ENCODE measurements at places on chromosomes 1 and 21.

- peaks cover 58% of the 10 kb centered on the region for H3K4me1 ChIP-seq
- peak overlapping the region; percentile 81 for H3K4me3 ChIP-seq
- no peaks in the 10 kb centered on the region for H3K36me3 ChIP-seq
- H3K27me3 ChIP-seq, result no peaks in the 10 kb centered on the region
- peak; percentile 80 for DNase-seq
- H3K27ac ChIP-seq, result peak overlapping the region; percentile 98
Observed at GRCh38 chr1:65065524-65066418, 82.2 kb upstream of the AK4 start.

DNA sequence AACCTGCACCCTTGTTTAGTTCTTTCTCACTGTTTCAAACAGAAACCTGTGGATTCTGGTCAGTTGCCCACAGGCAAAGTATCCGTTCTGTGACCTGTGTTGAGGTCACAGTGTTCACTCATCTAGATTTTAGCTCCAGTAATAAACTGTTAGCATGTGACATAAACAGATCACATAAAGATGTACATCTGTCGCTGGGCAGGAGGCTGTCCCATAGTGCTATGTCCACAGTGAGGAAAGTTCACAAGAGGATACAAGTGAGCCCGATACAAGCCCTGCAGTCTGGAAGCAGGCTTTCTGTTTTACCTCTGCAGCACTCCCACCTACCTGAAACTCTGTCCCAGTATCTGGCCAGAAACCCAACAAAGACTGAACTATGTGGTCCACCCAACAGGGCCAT is 28.4 kb downstream of the LMX1A start:
- DNase-seq, result no peak
- H3K27me3 ChIP-seq, result peaks cover 28% of the 10 kb centered on the region
- H3K4me3 ChIP-seq, result no peak overlapping the region
- H3K36me3 ChIP-seq, result no peaks in the 10 kb centered on the region
- H3K27ac ChIP-seq, result no peak overlapping the region
- H3K4me1 ChIP-seq, result no peaks in the 10 kb centered on the region

GRCh38 chr1:182054698-182055326 is 6.7 kb downstream of the ZNF648 start:
- no peak overlapping the region for H3K27ac ChIP-seq
- H3K4me1 ChIP-seq, result no peaks in the 10 kb centered on the region
- H3K27me3 ChIP-seq, result peaks cover 36% of the 10 kb centered on the region
- H3K36me3 ChIP-seq, result no peaks in the 10 kb centered on the region
- no peak for DNase-seq

DNA sequence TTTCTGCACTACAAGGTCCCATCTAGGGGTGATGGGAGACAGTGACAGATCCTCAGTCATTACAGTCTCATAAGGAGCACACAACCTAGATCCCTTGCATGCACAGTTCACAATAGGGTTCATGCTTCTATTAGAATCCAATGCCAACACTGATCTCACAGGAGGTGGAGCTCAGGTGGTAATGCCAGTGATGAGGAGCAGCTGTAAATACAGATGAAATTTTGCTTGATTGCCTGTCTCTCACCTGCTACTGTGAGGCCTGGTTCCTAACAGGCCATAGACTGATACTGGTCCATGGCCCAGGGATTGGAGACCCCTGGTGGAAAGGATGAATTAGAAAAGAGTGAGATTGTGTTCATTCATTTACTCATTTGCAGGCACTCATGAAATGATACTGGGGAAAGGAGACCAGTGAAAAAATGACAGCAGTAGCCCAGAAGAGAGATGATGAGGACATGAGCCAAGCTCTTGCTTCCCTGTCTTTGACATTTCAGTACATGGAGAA is 251.6 kb upstream of the DUSP10 start:
- no peaks in the 10 kb centered on the region for H3K36me3 ChIP-seq
- peaks cover 5% of the 10 kb centered on the region for H3K4me1 ChIP-seq
- DNase-seq, result no peak

DNA sequence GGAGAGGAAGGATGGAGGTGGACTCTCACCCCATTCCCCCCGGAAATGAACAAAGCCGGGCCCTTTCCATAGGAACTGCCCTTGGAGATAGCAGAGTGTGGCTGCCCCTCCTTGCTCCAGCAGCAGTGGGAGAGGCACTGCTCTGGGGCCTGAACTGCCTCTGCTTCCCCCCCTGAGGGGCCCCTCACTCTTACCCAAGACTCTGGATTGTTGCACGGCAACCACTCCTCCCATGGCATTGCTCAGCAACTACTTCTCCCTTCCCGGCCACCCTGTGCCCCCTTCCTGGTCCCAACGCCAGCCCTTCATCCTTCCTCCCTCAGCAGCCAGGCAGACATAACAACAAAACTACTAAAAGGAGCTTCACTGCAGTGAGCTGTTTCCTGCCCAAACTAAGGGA is 3.0 kb upstream of the ACKR1 start:
- H3K4me3 ChIP-seq, result no peak overlapping the region
- H3K27ac ChIP-seq, result no peak overlapping the region
- no peak for DNase-seq
- no peaks in the 10 kb centered on the region for H3K36me3 ChIP-seq
- H3K27me3 ChIP-seq, result peaks cover 23% of the 10 kb centered on the region

GRCh38 chr1:119617751-119618691 is 30.0 kb downstream of the ZNF697 start:
- no peak overlapping the region for H3K4me3 ChIP-seq
- peaks cover 9% of the 10 kb centered on the region for H3K36me3 ChIP-seq
- H3K27ac ChIP-seq, result no peak overlapping the region

DNA sequence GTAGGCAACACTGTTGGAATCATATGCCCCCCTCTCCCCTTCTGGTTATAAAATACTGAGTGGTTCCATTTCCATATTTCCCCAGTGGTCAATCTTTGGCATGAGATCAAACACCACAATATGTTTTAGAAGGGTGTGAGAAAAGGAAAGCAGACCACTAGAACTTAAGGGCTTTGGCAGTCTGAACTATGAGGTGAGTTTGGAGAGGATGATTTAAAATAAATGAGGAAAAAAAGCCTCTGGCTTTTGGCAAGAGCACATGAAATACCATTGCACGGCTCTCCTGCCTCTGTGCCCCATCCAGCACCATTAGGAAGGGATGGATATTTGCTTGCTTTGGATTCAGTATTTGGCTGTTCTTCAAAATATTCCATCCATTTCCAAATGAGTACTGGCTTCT is 339.5 kb upstream of the C1orf87 start:
- no peaks in the 10 kb centered on the region for H3K4me1 ChIP-seq
- H3K27ac ChIP-seq, result no peak overlapping the region
- no peaks in the 10 kb centered on the region for H3K27me3 ChIP-seq
- H3K4me3 ChIP-seq, result no peak overlapping the region
- no peaks in the 10 kb centered on the region for H3K36me3 ChIP-seq
- no peak for DNase-seq

GRCh38 chr1:248622570-248623001 is 12.3 kb downstream of the OR2T11 start:
- no peak overlapping the region for H3K4me3 ChIP-seq
- no peaks in the 10 kb centered on the region for H3K27me3 ChIP-seq
- no peak overlapping the region for H3K27ac ChIP-seq
- DNase-seq, result peak; percentile 3
- no peaks in the 10 kb centered on the region for H3K36me3 ChIP-seq
- no peaks in the 10 kb centered on the region for H3K4me1 ChIP-seq

DNA sequence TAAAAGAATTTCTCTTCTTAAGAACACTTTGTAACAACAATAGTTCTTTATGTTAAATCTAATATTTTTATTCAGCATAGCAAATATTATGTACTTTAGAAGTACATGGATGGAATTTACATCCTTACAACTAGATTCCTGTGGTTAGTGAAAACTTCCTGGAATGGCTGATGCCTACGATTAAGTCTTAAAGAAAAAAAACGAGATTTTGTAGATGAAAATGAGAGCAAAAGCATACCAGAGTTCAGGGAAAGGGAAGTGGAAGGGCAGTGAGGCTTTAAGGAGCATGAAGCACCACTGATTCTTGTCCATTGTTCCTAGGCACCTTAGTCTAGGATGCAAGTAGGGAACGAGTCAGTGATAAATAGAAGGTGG is 26.7 kb downstream of the CFH start:
- H3K36me3 ChIP-seq, result no peaks in the 10 kb centered on the region
- DNase-seq, result no peak
- H3K27me3 ChIP-seq, result no peaks in the 10 kb centered on the region
- H3K4me3 ChIP-seq, result no peak overlapping the region

DNA sequence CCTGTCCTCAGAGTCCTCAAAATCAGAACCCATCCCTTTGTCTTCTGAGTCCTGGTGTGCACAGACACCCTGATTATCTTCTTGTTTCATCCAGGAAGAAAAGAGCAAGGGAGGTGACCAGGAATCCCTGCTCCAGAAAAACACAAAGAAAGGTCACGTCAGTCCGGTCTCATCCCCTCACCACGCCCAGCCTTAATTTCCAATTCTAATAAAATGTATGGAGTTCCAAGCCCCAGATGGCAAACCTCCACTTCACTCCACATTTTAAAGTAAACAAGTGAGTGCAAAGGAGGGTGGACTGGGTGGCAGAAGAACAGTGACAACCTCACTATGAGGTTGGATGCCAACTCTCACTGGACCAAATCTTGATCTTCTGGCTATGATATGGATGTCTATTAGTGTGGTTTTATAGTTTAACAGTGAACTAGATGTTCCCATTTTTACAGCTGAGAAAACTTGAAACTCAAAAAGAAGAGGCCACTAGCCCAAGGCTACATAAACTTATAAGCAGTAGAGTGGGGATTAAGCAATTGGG is 22.0 kb downstream of the ZNF697 start:
- no peak overlapping the region for H3K4me3 ChIP-seq
- H3K27ac ChIP-seq, result no peak overlapping the region
- peaks cover 3% of the 10 kb centered on the region for H3K27me3 ChIP-seq
- peaks cover 34% of the 10 kb centered on the region for H3K36me3 ChIP-seq
- DNase-seq, result no peak

DNA sequence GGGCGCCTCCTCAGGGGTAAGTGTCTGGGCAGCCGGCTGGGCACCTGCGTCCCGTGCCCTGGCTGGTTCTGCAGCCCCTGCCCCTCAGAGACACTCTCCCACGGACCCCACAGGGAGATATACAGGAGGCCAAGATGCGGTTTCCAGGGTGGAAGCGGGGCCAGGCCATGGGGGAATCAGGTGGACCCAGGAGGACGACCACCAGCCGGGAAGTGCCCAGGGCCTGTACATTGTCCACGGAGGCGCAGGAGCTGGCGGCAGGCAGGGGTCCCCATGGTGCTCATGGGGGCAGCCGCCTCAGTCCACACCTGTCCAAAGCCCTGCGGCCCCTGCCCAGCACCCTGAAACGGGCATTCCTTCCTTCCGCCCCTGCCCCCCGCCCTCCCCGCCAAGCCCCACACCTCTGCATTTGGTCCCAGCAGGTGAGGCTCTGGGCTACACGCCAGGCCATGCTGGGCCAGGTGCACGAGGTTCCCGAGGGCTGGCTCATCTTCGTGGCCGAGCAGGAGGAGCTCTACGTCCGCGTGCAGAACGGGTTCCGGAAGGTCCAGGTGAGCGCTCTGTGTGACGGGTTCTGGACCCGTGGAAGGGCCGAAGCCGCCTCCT is 36.7 kb downstream of the SLC19A1 start:
- H3K4me1 ChIP-seq, result no peaks in the 10 kb centered on the region
- no peaks in the 10 kb centered on the region for H3K27me3 ChIP-seq
- no peak for DNase-seq
- H3K27ac ChIP-seq, result no peak overlapping the region
- H3K4me3 ChIP-seq, result no peak overlapping the region

DNA sequence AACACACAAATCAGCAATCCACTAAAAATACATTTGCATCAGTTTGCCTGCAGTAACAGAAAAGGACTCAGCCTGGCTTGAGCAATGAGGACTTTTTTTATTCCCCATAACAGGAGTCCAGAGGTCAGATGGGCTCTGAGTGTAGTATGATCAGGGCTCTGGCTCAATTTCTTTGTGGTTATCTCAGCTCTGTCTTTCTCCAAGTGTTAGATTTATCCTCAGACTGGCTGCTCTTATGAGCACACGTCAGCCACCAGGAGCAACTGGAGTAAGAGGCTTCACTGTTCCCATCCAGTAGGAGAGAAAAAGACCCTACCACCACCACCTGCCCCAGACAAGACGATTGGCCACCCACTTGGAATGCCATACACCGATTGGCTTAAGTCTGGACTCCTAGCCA is 36.2 kb upstream of the KLHDC7A start:
- H3K36me3 ChIP-seq, result no peaks in the 10 kb centered on the region
- no peak overlapping the region for H3K4me3 ChIP-seq
- no peaks in the 10 kb centered on the region for H3K27me3 ChIP-seq
- no peak overlapping the region for H3K27ac ChIP-seq

GRCh38 chr21:45334591-45335081 is 46.9 kb upstream of the POFUT2 start:
- no peaks in the 10 kb centered on the region for H3K36me3 ChIP-seq
- peaks cover 6% of the 10 kb centered on the region for H3K4me1 ChIP-seq
- H3K27me3 ChIP-seq, result no peaks in the 10 kb centered on the region
- no peak overlapping the region for H3K27ac ChIP-seq
- H3K4me3 ChIP-seq, result no peak overlapping the region
- peak; percentile 51 for DNase-seq

DNA sequence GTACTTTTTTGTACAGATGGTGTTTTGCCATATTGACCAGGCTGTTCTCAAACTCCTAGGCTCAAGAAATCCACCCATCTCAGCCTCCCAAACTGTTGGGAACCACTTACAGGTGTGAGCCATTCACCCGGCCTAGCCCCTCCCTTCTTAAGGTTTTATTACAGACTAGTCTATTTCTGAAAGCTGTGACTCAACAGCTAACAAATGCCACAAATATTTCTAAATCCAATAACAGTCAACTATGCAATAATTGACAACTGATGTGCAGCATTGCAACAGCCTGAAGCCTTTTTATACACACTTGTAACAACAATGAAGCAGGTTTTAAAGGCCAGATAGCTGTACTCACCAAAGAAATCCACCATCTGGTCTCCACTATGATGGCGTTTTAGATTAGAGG is 51.4 kb downstream of the GRIK1 start:
- no peak overlapping the region for H3K4me3 ChIP-seq
- no peaks in the 10 kb centered on the region for H3K36me3 ChIP-seq
- no peaks in the 10 kb centered on the region for H3K4me1 ChIP-seq
- DNase-seq, result no peak

DNA sequence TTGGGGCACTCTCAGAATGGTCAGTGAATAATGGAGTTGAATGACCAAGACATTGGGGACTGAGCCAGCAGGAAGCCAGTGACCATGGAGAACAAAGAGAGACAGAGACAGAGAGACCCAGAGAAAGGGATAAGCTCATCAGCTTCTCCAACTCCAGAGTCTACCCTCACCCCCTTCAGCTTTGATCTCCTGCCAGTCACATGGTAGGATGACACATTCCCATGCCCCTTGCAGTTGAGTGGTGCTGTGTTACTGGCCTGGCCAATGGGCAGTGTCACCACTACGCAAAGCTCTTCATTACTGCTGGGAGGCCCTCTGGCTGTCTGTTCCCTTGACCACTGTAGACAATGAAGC is 643.5 kb downstream of the AJAP1 start:
- no peaks in the 10 kb centered on the region for H3K27me3 ChIP-seq
- no peaks in the 10 kb centered on the region for H3K36me3 ChIP-seq
- no peak overlapping the region for H3K27ac ChIP-seq
- DNase-seq, result no peak

- DNase-seq, result peak; percentile 82
- no peaks in the 10 kb centered on the region for H3K36me3 ChIP-seq
- no peak overlapping the region for H3K4me3 ChIP-seq
- H3K27ac ChIP-seq, result peak overlapping the region; percentile 56
Observed at GRCh38 chr1:16173447-16174260, 17.8 kb upstream of the EPHA2 start.
